Stimulated activated CD8-positive, alpha-beta memory T cell treated with anti-CD3 and anti-CD28 coated beads, Interleukin-4, amount 100 ng/mL, for 4 hours (primary cell): ENCODE measurements at places on chromosomes 3 and 15.

DNA sequence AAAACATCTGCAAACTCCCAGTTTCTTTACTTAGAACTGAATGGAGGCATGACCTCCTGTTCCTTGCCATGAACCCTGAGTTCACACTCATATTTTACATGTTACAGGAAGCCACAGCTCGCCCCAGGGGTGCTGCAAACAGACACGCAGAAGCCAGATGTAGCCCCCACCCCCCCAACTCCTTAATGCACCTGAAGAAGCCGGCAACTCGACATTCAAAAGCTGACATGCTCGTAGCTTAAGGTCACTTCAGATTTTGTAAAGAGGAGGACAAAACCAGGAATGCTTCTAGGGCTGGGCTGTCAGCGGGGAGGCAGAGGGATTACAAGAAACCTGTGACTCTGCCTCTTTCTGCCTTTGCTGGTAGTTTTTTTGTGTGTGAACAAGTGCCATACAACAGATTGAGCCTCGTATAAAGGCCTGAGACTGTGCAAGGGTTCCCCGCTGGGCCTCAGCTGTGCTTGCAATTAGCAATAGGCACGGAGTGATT is 42.0 kb upstream of the FEZF2 start:
- DNase-seq: no peak

DNA sequence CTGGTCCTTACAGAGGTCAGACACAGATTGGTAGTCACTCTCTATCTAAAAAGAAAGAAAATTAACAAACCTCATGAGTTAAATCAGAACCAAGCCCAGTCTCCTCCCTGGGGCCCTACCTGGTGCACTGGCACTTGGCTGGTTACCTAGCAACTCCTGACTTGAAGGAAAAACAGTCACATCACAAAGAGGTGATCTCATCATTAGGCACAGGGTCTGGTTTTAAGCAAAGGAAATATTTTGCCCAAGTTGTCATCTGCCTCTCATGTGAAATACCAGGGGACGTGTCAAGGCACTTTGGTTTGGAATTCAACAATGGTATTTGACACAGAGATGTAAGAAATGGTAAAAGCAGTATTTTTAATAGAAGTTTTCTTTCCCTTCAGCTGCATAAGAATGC is 47.7 kb upstream of the FMN1 start:
- DNase-seq: no peak

GRCh38 chr3:45066109-45066801 is 40.2 kb downstream of the CLEC3B start:
- no peak for DNase-seq

- DNase-seq: no peak
Measured at GRCh38 chr15:28955993-28956421, 70.2 kb downstream of the APBA2 start.

DNA sequence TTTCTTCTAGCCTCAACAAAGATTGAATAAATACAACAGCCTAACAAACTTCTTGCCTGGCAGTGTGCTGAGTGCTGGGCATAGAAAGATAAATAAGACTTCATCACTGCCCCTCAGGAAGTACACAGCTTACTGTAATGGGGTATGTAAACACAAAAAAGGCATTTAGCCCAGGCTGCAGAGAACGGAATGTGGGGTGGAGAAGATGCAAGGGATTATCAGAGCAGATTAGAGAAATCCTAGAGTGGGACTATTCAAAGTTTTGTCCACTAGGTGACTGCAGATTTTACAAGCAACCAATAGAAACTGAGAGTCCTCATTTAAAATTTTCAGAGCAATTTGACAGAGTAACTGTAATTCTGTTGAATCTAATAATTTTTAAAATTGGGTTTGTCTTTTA is 35.4 kb upstream of the TSC22D2 start:
- DNase-seq: no peak

DNA sequence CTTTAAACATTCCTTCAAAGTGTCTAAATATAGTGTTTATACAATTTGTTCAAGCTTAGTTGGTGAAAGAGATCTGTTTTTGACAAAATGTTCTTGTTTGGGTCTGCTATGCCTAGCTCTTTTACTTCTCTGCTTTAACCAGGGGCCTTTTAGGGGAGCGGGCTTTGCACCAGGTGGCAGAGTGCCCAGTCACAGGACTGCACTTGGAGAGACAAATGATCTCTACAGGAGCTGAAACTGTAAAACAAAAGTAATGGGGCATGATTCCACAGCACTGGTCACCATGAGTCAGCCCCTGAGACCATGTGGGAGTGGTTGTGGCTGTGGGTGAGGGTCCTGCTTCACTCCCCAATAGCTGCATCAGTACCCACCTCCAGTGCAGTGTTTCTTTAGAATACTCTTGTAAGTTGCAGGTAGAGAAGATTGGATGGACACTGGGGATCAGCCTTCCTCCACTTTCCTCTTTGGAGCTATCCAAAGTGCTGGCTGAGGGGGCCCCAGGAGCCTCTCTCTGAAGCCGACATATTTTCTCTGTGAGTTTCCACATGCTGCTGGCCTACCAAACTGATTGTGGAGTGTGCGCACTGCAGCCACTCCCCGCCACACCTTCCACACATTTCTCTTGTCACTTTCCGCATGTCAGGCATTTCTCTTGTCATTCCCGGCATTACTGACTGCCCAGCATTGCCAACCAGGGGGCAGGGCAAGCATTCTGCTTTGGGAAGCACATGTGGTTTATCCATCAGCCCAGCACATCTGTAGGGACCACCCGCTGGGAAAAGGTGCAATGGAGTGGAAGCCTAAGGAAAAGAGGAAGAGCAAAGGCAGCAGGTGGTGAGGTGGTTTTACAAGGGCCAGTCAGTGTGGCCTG is 110.0 kb downstream of the EPHB1 start:
- no peak for DNase-seq

GRCh38 chr3:132038198-132038825 is 3.5 kb upstream of the CPNE4 start:
- no peak for DNase-seq

DNA sequence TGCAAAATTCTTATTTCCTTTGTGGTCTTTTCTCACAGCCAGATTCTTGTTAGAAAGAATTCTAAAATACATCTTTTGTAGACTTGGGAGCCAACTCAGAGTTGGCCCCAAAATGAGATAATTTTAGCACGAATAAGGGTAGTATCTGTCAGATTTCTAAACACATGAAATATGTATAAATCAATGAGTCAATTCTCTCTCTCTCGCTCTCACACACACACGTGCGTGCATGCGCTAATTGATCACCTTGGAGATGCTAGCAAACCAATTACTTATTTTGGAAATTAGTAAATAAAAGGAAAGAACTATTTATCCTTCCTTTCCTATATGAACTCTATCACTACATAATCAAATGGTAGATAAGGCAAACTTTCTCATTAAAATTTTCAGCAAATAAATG is 32.9 kb upstream of the PIK3R4 start:
- DNase-seq: no peak

- DNase-seq: no peak
Measured at GRCh38 chr15:42144841-42145375, 11.5 kb downstream of the PLA2G4F start.

DNA sequence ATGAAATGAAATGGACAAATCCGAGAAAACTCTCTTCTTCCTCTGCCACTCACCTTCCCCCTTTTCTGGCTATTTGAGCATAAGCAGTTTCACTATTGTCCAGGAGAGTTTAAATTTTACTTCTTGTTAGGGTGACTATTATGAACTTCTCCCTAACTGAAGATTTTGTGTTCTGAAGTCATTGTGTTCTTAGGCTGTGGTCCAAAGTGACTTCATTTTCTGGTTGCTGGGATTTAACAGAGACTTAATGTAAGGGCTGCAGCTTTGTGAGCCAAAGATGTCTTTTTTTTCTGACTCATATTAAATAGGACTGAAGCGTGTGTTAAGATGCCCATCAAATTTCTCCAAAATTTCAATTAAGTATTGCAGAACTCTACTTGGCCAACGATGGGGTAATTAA is 46.5 kb upstream of the FSTL1 start:
- no peak for DNase-seq

GRCh38 chr3:23880703-23881339 is 36.0 kb downstream of the NKIRAS1 start:
- no peak for DNase-seq

- DNase-seq: no peak
Measured at GRCh38 chr3:117762621-117763037, 1053.0 kb downstream of the TUSC7 start.

DNA sequence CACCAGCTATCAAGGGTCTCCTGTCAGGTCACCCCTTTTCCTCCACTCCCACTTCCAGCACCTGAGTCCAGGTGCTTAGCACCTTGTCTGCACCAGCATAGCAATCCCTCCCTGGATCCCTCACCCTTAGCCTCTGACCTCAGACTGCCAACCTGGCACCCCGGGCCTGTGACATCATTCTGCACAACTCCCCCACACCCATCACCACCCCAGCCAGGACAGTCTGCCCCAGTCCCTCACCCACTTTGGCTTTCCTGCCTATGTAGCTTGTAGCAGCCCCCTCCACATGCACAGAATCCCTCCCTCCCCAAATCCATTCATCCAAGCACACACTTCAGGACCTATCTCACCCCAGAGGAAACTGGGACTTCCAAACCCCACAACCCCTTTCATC is 819 bp upstream of the PLXNB1 start:
- no peak for DNase-seq

- no peak for DNase-seq
Measured at GRCh38 chr3:86989006-86989405, 1.9 kb downstream of the VGLL3 start.
